CD8-positive, alpha-beta memory T cell (primary cell): ENCODE measurements at places on chromosomes 5 and 9. TPM values are rescaled to one million over a fixed set of nuclear protein-coding genes. Genes with fewer than 3 reads are reported as not detected.

DNA sequence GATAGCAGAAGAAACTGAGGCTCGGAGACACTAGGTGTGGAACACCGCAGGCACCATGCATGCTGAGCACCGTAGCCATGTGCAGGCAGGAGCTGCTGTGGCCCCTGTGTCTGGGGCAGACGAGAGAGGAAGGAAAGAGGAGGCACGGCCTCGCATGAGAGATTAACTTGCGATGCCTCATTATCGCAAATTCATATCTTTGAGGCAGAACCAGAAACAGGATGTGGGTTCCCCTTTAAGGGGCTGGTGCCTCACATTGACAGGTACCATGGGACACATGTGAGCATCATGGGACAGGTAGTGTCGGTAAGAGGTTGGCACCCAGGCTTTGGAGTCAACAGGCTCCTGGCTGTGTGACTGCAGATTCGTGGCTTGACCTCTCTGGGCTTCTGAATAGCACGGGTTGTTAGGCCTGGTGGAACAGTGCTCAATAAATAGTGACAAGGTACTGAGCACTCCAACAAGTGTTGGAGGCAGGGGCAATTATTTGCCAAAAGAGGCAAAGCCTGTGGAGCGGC lies 40.8 kb downstream of the NAIF1 start:
- no peaks in the 10 kb centered on the region for H3K27me3 ChIP-seq
- H3K27ac ChIP-seq: peak overlapping the region; percentile 84
- H3K4me3 ChIP-seq: peak overlapping the region; percentile 60
- no peaks in the 10 kb centered on the region for H3K36me3 ChIP-seq
- peak; percentile 92 for DNase-seq

GRCh38 chr5:100708645-100709171 lies 173.5 kb downstream of the FAM174A start:
- H3K27ac ChIP-seq: no peak overlapping the region
- H3K4me3 ChIP-seq: no peak overlapping the region
- no peaks in the 10 kb centered on the region for H3K36me3 ChIP-seq

DNA sequence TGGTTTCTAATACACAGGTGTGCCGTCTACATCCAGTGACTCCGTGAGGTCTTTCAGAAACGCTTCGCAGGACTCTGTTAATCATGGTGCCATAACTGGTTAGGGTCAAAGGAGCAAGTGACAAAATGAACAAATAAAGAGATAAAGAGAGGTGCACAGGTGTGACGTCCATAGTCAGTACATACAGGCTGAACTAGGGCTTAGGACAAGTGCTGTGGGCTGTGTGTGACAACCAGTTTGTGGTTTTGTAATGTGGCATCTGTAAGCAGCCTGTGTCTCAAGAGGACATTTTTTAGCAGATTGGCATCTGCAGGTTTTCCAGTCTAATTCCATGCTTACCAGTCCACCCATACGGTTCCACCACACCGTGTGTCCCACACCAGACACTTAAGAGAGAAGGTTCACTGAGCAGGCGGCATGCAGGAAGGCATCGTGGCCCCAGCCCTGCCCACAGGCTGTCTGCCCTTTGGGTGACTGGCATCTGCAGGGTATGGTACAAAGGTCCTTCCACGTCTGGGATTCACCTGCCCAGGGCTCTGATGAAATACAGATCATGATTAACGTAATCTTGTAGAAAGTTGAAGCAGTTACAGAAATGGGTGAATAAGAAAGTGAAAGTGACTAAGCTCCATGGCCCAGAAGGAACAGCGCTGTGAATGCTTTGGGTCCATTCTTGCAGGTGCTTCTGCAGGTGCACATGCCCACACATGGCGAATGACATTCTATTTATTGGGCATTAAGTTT lies 26.9 kb downstream of the SRD5A1 start:
- no peaks in the 10 kb centered on the region for H3K36me3 ChIP-seq
- no peak overlapping the region for H3K4me3 ChIP-seq
- H3K27me3 ChIP-seq: no peaks in the 10 kb centered on the region
- no peak for DNase-seq
- H3K27ac ChIP-seq: no peak overlapping the region

GRCh38 chr5:30337084-30337573 lies 856.4 kb upstream of the CDH6 start:
- H3K27me3 ChIP-seq: no peaks in the 10 kb centered on the region
- no peak overlapping the region for H3K4me3 ChIP-seq
- no peak overlapping the region for H3K27ac ChIP-seq
- H3K4me1 ChIP-seq: no peaks in the 10 kb centered on the region
- DNase-seq: no peak

GRCh38 chr5:144472221-144472620 lies 301.5 kb downstream of the KCTD16 start:
- no peaks in the 10 kb centered on the region for H3K4me1 ChIP-seq
- no peak overlapping the region for H3K4me3 ChIP-seq
- no peak overlapping the region for H3K27ac ChIP-seq
- no peak for DNase-seq
- H3K36me3 ChIP-seq: no peaks in the 10 kb centered on the region
- H3K27me3 ChIP-seq: no peaks in the 10 kb centered on the region

Gene WWC1
- 0.77 TPM for total RNA-seq

Gene C5orf58
- total RNA-seq: not detected

Gene LAMC3
- 0.04 TPM for total RNA-seq

Gene SIT1
- total RNA-seq: 43.1 TPM
